ENCODE measurements at places on chromosomes 1 and 21. TPM values are rescaled to one million over a fixed set of nuclear protein-coding genes. Genes with fewer than 3 reads are reported as not detected.

DNA sequence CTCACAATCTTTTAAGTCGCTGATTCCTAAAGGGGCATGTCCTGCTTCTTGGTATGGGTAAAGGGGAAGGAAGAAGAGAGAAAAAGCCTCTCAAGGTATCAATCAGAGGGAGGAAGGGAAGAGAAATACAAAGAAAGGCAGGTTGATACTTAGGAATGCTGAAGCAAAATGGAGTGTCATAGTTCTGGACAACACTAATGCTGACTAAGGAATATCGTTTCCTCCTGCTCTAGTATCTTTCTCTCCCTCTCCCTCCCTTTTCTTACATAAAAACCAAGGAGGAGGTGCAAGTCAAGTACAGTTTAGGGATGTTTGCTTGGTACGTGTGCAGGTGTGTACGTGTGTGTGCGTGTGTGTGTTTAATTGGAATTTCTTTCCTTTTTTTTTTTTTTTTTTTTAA, 44.9 kb upstream of the IL12RB2 start:
- no peak for DNase-seq

GRCh38 chr1:64624218-64624713, 120.6 kb upstream of the RAVER2 start:
- DNase-seq = peak; percentile 57

GRCh38 chr1:47569261-47569660, 131.4 kb downstream of the FOXD2 start:
- DNase-seq = no peak

DNA sequence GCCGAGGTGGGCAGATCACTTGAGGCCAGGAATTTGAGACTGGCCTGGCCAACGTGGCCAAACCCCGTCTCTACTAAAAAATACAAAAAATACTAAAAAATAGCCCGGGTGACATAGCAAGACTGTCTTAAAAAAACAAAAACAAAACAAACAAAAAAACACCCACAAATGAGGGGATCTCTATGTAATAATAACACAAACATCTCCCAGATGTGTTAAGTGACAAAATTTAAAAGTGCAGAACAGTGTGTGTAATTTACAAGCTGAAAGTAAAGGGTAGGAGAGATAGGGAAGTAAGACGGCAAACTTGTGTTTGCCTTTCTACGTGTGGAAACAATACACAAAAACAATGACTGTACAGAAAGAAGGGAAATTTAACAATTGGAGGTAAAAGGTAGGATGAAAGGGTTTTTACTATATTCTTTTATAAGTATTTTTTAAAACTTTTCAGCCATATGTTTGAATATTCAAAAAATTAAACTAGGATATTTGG, 36.3 kb downstream of the ARID4B start:
- DNase-seq = no peak

DNA sequence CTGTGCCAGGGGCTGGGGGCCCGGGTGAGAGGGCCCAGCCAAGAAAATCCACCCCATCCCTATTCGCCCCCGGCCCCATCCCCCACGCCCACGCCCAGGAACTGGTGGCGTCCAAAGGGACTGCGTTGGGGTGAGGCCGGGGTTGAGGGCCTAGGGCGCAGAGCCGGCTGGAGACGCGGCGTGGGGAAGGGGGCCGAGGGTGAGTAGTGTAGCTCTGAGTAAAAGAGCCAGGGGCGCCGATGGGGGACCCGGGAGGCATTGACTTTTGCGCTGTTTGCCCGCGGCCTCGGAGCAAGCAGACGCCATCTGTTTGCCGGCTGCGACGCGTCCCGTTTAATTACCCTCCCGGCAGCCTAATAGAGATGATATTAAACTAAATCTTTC, 3.5 kb upstream of the DMRTA2 start:
- DNase-seq = no peak

DNA sequence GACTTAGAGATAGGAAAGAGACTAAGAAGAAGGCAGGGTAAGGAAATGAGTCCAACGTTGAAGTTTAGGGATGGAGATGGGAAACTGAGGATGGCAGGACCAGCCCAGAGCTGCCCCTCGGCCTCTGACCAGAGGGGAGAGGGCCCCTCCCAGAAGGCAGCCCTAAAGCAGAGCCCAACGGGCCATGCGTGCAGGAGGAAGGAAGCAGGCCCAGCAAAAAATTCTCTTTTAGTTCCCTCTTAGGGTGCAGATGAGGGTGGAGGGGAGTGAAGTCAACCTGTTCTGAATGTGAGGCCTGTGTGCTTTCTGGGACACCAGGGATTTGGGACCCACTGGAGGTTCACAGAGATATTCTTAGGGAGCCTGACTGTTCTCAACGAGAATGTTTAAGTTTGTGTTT, 225.4 kb downstream of the RHOU start:
- DNase-seq = no peak

- DNase-seq = peak; percentile 94
Observed at GRCh38 chr21:39788383-39788782, 43.4 kb downstream of the IGSF5 start.

DNA sequence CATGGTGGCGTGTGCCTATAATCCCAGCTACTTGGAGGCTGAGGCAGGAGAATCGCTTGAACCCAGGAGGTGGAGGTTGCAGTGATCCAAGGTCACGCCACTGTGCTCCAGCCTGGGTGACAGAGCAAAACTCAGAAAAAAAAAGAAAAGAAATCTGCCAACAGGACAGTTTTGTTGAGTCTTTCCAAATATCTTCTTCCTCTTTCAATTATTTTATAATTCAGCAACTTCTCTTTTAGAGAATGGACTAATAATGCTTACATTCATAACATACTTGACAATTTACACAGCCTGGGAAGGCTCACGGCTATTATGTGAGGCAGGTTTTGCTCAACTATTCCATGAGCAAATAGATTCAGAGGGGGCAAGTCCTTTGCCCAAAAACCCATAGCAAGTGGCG, 18.1 kb downstream of the CNR2 start:
- DNase-seq = no peak

GRCh38 chr1:2044510-2045319, 5.5 kb upstream of the PRKCZ start:
- peak; percentile 19 for DNase-seq

- no peak for DNase-seq
Observed at GRCh38 chr1:25684216-25684965, 67.8 kb downstream of the MAN1C1 start.

DNA sequence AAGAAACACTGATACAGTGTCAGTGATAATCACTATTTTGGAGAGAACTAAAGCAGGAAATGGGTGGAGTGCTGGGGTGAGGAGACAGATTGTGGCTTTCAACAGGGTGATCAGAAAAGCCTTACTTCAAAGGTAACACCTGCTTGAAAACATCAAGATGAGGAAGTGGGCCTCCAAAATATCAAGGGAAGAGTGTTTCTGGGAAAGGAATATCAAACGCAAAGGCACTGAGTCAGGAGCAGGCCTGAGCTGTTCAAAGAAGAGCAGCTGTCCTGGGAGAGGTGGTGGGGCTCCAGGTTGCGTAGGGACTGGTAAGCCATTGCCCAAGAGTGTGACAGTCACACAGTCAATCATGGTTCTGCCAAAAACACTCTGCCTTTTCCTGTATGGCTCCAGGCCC, 47.1 kb upstream of the ATP1A1 start:
- no peak for DNase-seq

DNA sequence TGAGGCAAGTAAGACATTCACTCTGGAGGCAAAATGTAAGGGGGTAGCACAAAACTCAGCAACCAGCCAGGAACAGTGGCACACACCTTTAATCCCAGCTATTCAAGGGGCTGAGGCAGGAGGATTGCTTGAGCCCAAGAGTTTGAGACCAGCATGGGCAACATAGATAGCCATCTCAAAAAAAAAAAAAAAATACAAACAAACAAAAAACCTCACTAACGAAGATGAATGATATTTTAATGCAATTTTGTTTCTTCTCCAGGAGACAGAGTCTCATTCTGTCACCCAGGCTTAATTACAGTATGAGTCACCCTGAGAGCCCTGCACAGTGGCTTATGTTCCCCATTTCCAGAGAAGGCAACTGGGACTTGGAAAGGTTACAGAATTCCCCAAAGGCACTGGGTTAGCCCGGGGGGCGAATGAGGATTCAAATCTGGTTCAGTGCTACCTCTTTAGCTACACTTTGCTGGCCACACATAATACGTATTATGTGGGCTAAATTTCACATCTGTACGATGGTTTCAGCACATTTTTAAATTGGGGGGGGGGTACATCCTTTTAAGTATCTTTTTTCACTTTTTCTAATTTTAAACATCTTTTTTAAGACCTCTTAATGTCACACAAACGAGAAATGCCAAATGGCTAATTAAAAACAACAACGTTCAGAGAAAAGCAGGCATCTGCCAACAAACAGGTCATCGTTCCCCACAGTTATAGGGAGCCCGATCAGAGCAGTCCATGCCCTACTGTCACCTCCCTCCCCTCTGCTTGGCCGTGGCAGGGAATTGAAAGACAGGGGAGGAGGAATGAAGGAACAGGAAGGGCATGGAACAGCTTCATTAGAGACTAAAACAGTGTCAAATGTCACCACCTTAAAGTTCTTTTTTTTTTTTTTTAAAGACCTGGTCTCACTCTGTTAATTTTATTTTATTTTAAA, 3.5 kb downstream of the CELA2A start:
- DNase-seq = no peak

GRCh38 chr1:92484472-92485380, 2.0 kb downstream of the GFI1 start:
- no peak for DNase-seq

- DNase-seq = no peak
Observed at GRCh38 chr1:9654051-9654833, 2.7 kb downstream of the PIK3CD start.

DNA sequence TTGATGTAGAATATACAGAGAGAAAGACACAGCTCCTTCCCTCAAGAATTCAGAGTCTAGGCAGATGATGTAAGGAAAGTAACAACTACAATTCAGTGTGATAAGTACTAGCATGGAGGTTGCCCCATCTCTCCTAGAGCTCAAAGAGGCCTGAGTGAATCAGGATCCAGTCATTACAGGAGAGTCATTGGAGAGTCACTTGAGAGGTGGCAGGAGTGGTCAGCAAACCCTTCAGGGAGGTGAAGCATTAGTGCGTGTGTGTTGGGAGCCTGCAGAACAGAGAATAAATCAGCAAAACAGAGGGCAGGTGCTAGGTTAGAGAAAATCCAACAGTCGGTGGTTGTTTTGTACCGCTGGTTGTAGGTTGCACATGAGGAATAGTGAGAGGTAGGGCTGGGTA, 46.1 kb downstream of the GRIK1 start:
- DNase-seq = no peak

GRCh38 chr1:184019069-184019468, 18.5 kb downstream of the COLGALT2 start:
- DNase-seq = no peak

DNA sequence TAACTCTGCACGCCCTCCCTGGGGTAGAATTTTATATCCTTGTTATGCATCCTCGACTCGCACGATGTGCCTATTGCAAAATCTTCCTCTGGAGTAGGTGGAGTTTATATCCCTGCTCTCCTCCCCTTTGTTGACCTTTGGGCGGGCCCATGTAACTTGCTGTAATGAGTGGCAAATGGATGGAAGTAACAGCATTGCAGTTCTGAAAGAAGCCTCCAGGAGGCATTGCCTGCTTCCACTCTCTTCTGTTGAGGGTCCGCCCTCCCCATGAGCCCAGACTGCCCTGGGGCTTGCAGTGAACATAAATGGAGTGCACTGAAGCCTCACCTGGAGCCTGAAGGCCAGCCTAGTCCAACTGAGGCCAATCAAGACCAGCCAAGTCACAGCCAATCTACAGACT, 62.2 kb upstream of the GRIK3 start:
- no peak for DNase-seq

DNA sequence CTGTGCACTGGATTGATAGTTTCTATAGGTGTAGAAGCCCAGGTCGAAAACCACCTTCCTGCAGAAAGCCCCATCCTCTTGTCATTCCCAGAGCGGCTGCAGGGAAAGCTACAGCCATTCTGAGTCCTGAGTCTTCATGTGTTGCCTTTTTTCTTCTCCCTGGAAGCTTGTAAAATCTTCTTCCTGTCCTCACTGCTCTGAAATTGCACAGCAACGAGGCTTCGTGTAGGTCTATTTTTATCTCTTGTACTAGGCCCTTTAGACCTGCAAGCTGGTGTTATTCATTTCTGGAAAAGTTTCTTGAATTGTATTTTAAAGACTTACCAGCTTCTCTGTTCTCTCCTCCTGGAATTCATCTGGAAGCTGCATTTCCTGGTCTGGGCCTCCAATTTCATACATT, 44.2 kb upstream of the ETS2 start:
- DNase-seq = no peak

CATSPERE gene
- total RNA-seq = 0.99 TPM

NFASC gene
- 16.5 TPM for total RNA-seq

HAO2 gene
- total RNA-seq = not detected

LMOD1 gene
- total RNA-seq = 36.3 TPM

TRPM2 gene
- total RNA-seq = not detected

PGLYRP4 gene
- total RNA-seq = not detected

BTBD8 gene
- total RNA-seq = 10.8 TPM

SLC44A3 gene
- 9.7 TPM for total RNA-seq

FAAH gene
- 2.1 TPM for total RNA-seq

TPTE gene
- not detected for total RNA-seq
